Uterine smooth muscle cell (primary cell): ENCODE measurements at places on chromosomes 5 and 9. TPM values are rescaled to one million over a fixed set of nuclear protein-coding genes. Genes with fewer than 3 reads are reported as not detected.

The NPR2 gene
- total RNA-seq = 27.6 and 32.1 TPM in 2 replicates

The HCN1 gene
- under 0.01 TPM in 1 of 2 replicates, not detected in the other for total RNA-seq

The CDH9 gene
- total RNA-seq = not detected in 2 replicates

The RANBP17 gene
- 12.3 and 14.4 TPM in 2 replicates for total RNA-seq

The EGFLAM gene
- total RNA-seq = 0.75 and 1.1 TPM in 2 replicates

The BTNL3 gene
- total RNA-seq = not detected in 2 replicates

The ARSI gene
- total RNA-seq = 18.1 and 34.3 TPM in 2 replicates

The CDH6 gene
- 12.7 and 21.6 TPM in 2 replicates for total RNA-seq

The NXNL2 gene
- total RNA-seq = 3.3 and 8.5 TPM in 2 replicates

The SPINK13 gene
- 0.22 and 0.37 TPM in 2 replicates for total RNA-seq

The MAST4 gene
- total RNA-seq = 9.8 and 16.6 TPM in 2 replicates

The ZNF618 gene
- total RNA-seq = 11.4 and 12.8 TPM in 2 replicates

The FABP6 gene
- total RNA-seq = not detected in 2 replicates

The GRM6 gene
- not detected in 2 replicates for total RNA-seq

The PANK3 gene
- total RNA-seq = 48.3 and 54.6 TPM in 2 replicates

The CHSY3 gene
- 3.8 and 5.5 TPM in 2 replicates for total RNA-seq

The RAD23B gene
- total RNA-seq = 125 and 157 TPM in 2 replicates

The TEK gene
- total RNA-seq = 3.1 and 3.6 TPM in 2 replicates

The NR4A3 gene
- total RNA-seq = under 0.01 and 0.25 TPM in 2 replicates

The TMEM215 gene
- under 0.01 TPM in 1 of 2 replicates, not detected in the other for total RNA-seq

The SLC6A19 gene
- total RNA-seq = not detected in 2 replicates
